ENCODE measurements at places on chromosomes 4 and X. TPM values are rescaled to one million over a fixed set of nuclear protein-coding genes. Genes with fewer than 3 reads are reported as not detected.

Gene PLAC8
- total RNA-seq, result 58.9 TPM

Gene LCORL
- 6.6 TPM for total RNA-seq

Gene IQCM
- not detected for total RNA-seq

Gene P2RY4
- 0.35 TPM for total RNA-seq

Gene PDGFRA
- 0.50 TPM for total RNA-seq

Gene AGTR2
- not detected for total RNA-seq

Gene TRIM2
- 1.0 TPM for total RNA-seq

Gene GPRASP3
- 2.6 TPM for total RNA-seq

Gene ZXDA
- 2.2 TPM for total RNA-seq

Gene C1QTNF7
- total RNA-seq, result not detected

Gene FAM149A
- 0.28 TPM for total RNA-seq

Gene MPC1L
- total RNA-seq, result not detected

Gene SOWAHD
- not detected for total RNA-seq

Gene MTM1
- total RNA-seq, result 17.1 TPM

Gene USP17L26
- total RNA-seq, result not detected

Gene ARHGAP36
- not detected for total RNA-seq

Gene PNCK
- total RNA-seq, result 1.6 TPM

Gene RHOXF2
- 0.29 TPM for total RNA-seq

Gene GSX2
- not detected for total RNA-seq

Gene UGT2B11
- not detected for total RNA-seq

Gene CENPVL3
- not detected for total RNA-seq

Gene CCDC120
- total RNA-seq, result 7.3 TPM

Gene SMAD1
- total RNA-seq, result 12.4 TPM
